ENCODE measurements at places on chromosomes 1 and 21.
A peak's percentile ranks its signal among the peaks of the same experiment; 100 is the strongest.

DNA sequence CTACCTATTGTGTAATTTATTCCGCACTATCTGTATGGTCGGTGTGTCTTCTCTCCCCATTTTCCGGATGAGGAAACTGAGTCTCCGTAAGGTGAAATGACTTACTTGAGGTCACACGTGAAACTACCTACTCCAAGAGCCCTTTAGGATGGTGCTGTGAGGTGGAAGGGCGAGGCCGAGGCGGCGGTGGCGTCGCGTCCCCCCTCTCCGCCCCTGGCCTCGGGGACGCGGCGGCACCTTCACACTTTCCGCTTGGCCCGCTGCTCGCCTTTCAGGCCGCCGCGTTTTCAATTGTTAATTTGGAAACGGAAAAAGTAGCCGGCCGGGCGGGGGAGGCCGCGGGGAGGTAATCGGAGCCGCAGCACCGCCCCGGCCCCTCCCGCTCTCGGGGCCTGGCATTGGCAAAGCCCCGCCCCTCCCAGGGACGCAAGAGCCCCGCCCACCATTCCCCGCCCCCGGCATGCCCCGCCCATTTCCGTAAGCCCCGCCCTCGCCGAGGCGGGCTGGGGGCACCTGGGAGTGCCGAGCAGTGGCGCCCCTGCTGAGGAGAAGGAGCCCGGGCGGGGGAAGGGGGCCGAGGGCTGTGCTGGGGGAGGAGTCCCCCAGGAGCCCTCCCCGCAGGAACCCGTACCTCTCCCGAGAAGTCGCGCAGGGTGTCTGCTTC is 18.6 kb downstream of the KCNQ4 start:
- H3K27me3 ChIP-seq: no peaks in the 10 kb centered on the region
- H3K27ac ChIP-seq: no peak overlapping the region
- H3K36me3 ChIP-seq: no peaks in the 10 kb centered on the region
- H3K4me3 ChIP-seq: peak overlapping the region; percentile 42
- DNase-seq: peak; percentile 95

DNA sequence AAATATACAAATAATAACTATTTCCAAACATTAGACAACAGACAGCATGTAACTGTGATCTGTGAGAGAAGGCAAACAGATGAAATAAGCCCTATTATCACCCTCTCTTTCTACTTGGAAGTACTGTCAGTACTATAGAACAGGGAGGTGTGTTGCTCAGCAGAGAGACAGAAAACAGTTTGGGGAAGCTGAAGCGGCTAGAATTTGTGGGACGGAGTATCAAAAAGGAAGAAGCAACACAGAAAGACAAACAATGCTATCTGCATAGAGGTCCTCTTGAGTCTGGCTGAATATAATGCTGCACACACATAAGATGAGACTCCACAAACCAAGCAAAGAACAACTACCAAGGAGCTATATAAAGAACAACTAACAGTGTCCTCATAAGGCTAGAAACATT is 59.4 kb downstream of the ZZZ3 start:
- H3K4me3 ChIP-seq: no peak overlapping the region
- peaks cover 33% of the 10 kb centered on the region for H3K36me3 ChIP-seq
- no peak overlapping the region for H3K27ac ChIP-seq
- no peak for DNase-seq
- no peaks in the 10 kb centered on the region for H3K4me1 ChIP-seq

GRCh38 chr21:30981403-30981802 is 56.9 kb downstream of the KRTAP19-8 start:
- no peak overlapping the region for H3K4me3 ChIP-seq
- no peaks in the 10 kb centered on the region for H3K27me3 ChIP-seq
- H3K36me3 ChIP-seq: no peaks in the 10 kb centered on the region

DNA sequence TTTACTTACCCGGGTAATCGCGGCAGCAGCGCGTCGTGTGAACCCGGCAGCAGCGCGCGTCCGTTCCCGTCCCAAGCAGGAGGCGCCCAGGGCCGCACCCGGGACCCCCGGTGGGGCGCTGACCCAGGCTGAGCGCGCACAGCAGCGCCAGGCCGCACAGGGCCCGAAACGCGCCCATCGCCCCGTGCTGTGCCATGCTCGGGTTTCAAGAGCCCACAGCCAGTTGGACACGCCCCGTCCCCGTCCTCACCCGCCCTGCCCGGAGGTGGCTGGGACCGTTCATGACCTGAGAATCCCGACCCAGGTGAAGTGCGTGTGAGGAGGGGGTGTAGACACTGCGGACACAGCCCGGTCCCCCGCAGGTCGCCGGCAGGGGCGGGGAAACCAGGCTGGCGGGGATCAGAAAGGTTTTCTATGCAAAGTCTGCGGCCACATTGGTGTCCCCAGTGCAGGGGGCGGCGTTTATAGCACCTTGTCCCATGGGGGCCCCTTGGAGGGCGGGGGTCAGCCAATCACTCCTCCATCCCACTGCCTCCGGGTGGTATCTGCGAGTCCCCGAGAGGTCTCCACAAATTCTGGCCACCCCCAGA is at the start of gene TNFRSF18:
Gene TNFRSF18 (minus strand): TSS at position 217 of the 590 bp plus-strand sequence. CDS start 21 bp downstream, at position 196.
- no peaks in the 10 kb centered on the region for H3K36me3 ChIP-seq
- DNase-seq: peak; percentile 76
- H3K27ac ChIP-seq: no peak within 1 kb of the TSS
- H3K27me3 ChIP-seq: no peaks in the 10 kb centered on the region
- no peaks in the 10 kb centered on the region for H3K4me1 ChIP-seq
- peak within 1 kb of the TSS; percentile 30 for H3K4me3 ChIP-seq

- H3K4me1 ChIP-seq: no peaks in the 10 kb centered on the region
- no peaks in the 10 kb centered on the region for H3K36me3 ChIP-seq
- no peak overlapping the region for H3K27ac ChIP-seq
- no peak overlapping the region for H3K4me3 ChIP-seq
- no peak for DNase-seq
- H3K27me3 ChIP-seq: no peaks in the 10 kb centered on the region
Observed at GRCh38 chr1:80994934-80995333, 805.8 kb upstream of the ADGRL2 start.

GRCh38 chr1:214471458-214471857 is 79.9 kb downstream of the PTPN14 start:
- no peak overlapping the region for H3K4me3 ChIP-seq
- H3K36me3 ChIP-seq: no peaks in the 10 kb centered on the region
- H3K4me1 ChIP-seq: peaks cover 24% of the 10 kb centered on the region
- no peaks in the 10 kb centered on the region for H3K27me3 ChIP-seq

All from H9 (cell line).